ENCODE measurements at places on chromosomes 7 and 10. TPM values are rescaled to one million over a fixed set of nuclear protein-coding genes. Genes with fewer than 3 reads are reported as not detected.

DNA sequence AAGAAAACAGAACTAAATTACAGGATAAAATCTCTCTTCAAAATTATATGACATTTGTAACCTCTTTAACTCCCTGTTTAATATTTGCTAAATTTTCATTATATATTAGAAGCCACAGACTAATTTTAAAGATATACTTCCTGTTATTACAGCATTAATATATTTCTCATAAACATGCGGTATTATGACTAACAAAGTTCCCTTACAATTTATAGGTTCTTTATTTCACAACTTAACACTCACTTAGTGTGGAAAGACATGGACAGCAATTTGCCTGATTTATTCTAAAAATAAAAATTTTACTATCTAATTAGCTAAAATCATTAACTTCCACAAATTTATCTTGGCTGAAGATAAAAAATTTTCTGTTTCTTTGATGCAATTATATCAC is 29.0 kb downstream of the CTNNA3 start:
- no peak for ATAC-seq

DNA sequence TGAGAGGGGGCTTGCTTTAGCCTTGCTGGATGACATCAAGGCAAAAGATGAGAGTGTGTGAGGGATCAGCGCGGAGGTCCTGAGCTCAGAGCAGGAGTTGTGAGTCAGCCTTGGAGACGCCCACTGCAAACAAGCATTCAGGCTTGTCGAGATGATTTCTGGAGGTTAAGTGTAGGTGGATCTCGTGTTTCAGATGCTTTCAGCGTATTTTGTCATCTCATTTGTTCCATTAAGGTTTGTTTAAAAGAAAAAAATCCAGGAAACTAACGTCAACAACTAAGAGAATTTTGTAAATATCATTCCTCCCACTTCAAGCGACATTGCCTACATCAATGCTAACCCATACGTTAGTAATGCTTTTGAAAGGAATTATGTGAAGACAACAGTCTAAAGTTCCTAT is 715.4 kb upstream of the NRP1 start:
- ATAC-seq = no peak

DNA sequence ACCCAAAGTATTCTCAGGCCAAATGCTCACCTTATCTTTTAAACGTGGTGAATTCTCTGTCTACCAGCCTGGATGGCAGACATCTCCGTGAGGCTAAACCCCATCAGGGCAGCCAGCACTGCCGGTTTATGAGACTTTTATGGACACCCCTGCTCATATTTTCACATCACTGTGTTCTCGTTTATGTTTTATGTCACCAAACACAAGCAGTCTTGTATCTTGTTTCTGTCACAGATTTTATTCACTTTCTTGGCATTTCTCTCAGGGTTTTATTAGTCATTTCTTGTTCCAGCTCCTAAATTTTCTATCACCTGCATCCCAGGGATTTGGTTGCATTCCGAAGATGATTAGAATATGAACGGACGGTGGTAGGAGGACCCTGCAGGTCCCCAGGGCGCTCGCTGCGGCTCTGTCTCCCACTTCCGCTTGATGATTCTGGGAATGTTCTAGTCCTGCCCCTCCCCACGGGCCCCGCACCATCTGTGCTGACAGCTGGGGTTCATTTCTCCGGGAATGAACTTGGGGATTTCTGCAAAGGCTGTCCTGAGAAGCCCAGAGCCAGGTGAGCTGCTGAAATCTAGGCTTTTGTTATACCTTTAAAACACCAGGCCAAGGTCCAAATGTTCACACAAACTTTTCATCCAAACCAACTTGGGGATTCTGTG is 217.6 kb downstream of the GFRA1 start:
- no peak for ATAC-seq

Gene SH2D4B
- not detected for total RNA-seq

DNA sequence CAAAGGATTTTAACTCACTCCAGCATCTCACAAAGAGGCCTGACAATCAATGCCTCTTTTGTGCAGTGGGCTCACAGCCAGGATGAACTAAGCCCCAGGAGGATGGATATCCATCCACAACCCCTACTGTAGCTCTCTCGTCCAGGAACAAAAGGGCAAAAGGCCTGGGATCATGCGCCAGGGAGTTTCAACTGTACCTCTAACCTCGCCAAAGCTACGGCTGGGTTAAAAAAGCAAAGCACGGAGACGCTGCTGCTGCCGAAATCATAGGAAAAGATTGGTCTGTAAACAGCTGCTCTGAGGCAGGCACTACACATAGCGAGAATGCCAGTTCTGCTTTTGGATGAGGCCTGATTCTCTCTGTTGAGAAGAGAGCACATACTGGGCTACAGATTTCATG is 32.1 kb downstream of the VSTM4 start:
- ATAC-seq = peak; percentile 43

GRCh38 chr7:106187613-106188350 is 75.7 kb upstream of the SYPL1 start:
- ATAC-seq = no peak

Gene NPC1L1
- 0.08 TPM for total RNA-seq

GRCh38 chr7:100099452-100099851 is 1.7 kb downstream of the MCM7 start:
- ATAC-seq = no peak

- no peak for ATAC-seq
These were observed 3.6 kb downstream of the TSPAN14 start for GRCh38 chr10:80457554-80458262.

GRCh38 chr10:12512332-12513002 is 163.1 kb downstream of the CAMK1D start:
- ATAC-seq = no peak

DNA sequence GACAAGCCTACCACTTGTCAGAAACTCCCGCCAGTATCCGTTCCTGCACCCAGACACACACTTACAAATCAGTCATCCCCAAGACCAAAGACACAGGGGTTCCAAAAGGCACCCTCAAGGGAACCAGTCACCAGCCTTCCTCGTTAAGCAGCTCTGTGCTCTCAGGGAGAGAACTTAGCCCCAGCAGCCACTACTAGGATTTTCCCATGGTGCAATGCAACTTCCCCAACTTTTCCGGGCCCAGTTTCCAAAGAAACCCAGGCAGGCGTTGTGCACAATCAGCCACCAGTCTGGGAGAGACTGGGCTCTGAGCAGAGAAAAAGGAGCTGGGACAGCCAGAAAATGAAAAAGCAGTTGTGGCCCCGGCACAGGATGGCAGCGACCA is 1.2 kb downstream of the DLG5 start:
- ATAC-seq = no peak

Gene CRYGN
- 4.4 TPM for total RNA-seq

Gene TMEM139
- not detected for total RNA-seq

- ATAC-seq = no peak
These were observed 93.7 kb downstream of the ADAM22 start for GRCh38 chr7:88027724-88028123.

GRCh38 chr10:127899766-127900387 is 7.0 kb upstream of the PTPRE start:
- ATAC-seq = no peak

Gene PTF1A
- not detected for total RNA-seq

DNA sequence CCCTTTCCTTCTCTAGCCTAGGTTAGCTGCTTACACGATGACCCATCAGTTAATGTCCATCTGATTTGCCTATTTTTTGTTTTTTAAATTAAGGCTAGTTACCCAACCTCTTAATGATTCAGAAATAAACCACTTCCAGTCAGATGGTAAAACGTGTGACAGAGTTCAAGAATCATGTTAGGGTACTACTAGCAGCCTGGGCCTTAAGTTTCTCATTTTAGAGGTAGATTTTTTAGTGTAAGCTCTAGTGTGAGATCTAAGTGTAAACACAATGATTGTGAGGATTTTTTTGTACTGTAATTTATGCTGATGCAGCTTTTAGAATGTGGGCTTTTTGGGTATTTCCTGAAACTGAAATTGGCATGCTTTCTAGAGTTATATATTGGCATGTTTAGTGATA is 130.0 kb downstream of the CDK14 start:
- no peak for ATAC-seq

All from gastroesophageal sphincter (tissue), 4 donors.